ENCODE measurements at places on chromosomes 5 and 9.

- DNase-seq = no peak
Observed at GRCh38 chr5:1218351-1219080, 6.7 kb upstream of the SLC6A18 start.

DNA sequence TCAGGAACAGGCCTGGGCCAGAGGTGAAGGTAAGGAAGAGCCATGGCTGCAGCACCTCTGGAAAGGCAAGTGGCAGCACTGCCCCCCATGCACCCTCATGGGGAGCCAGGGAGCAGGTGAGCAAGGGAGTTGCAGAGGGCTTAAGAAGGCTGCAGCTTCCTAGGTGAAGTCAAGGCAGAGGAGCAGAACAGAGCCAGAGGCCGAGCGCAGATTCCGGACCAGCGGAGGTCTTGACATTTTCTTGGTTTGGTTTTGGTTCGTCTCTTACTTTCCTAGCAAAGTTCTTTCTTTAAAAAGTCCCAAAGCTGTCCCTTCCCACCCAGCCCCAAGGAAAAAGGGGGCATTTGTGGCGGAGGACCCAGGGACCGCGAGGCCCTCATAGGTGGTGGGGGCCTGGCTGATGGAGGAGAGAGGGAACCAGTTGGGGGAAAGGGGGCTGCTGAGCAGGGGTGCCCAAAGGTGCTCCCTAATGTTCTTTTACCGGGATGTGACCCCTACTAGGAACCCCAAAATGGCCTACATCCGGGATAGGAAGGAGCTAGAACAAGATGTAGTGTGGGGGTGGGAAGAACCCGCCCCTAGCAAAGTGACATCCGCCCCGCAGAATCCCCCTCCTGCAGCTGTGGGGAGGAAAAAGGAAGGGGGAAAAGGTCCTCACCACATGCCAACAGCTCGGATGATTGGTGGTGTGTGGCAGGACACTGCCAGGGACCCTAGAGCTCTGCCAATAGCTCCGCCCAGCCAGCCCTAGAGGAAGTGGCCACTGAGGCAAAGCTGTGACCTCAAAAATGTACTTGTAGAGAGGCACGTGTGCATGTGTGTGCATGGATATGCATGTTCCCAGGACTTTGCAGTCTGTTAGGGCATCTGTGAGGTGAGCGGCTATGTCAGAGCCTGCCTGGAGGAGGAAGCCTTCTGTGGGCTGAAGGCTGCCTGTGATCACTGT, 914 bp upstream of the CD72 start:
- no peak for DNase-seq

DNA sequence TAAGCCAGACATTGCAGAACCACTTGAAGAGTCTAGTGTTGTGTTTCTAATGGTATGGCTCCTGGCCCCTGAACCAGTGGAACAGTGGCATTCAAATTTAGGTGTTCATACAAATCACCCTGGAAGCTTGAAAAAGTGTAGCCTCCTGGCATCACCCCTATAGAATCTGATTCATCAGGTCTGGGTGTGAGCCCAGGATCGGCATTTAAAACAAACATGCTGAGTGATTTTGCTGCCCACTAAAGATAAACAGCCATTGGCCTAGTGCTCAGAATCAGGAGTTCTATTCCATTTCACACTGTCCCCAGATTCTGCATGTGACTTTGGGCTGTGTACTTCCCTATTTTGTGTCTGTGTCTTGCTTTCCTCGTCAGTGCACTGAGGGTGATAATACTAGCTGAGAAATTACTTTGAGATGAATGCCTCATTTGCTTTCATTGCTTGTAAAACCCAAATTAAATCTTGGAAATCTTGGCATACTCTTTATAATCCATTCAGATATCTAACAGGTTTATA, 241.5 kb upstream of the CLINT1 start:
- DNase-seq = no peak

- no peak for DNase-seq
Observed at GRCh38 chr5:94391996-94392395, 226.4 kb downstream of the KIAA0825 start.

GRCh38 chr5:169703813-169704212, 66.7 kb downstream of the DOCK2 start:
- DNase-seq = no peak

- no peak for DNase-seq
Observed at GRCh38 chr5:143217804-143218160, 185.7 kb downstream of the NR3C1 start.

- no peak for DNase-seq
Observed at GRCh38 chr9:113558632-113559502, 95.3 kb downstream of the RGS3 start.

DNA sequence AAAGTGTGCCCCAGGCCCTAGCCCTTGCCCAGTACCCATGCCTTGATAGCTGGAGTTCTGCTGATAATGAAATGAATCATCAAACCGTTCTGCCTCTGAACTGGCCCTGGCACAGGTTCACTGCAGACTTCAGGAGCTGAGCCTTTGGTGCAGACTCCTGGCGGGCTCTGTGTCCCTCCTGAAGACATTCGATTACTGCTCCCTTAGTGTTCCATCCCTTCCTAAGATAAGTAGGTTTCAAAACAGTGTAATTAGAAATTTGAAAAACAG, 97.2 kb downstream of the MVB12B start:
- DNase-seq = no peak

GRCh38 chr9:88808019-88808656, 183.1 kb upstream of the S1PR3 start:
- DNase-seq = no peak

GRCh38 chr5:174559566-174560090, 164.8 kb upstream of the MSX2 start:
- DNase-seq = no peak

GRCh38 chr5:64854855-64855254, 86.1 kb downstream of the CWC27 start:
- no peak for DNase-seq

- no peak for DNase-seq
Observed at GRCh38 chr9:23123048-23123632, 676.5 kb downstream of the DMRTA1 start.

DNA sequence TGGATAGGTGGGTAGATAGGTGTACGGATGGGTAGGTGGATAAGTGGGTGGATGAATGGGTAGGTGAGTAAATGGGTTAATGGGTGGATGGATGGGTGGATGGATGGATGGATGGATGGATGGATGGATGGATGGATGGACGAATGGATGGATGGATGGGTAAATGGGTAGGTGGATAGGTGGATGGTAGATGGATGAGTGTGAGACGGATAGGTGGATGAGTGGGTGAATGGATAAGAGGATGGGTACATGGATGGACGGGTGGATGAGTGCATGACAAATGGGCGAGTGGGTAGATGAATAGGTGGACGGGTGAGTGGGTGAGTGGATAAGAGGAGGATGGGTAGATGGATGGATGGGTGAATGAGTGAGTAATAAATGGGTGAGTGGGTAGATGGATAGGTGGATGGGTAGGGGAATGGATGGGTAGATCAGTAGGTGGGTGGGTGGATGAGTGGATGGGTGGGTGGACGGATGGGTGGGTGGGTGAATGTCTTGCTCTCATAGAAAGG, 179.2 kb downstream of the FGF18 start:
- no peak for DNase-seq

DNA sequence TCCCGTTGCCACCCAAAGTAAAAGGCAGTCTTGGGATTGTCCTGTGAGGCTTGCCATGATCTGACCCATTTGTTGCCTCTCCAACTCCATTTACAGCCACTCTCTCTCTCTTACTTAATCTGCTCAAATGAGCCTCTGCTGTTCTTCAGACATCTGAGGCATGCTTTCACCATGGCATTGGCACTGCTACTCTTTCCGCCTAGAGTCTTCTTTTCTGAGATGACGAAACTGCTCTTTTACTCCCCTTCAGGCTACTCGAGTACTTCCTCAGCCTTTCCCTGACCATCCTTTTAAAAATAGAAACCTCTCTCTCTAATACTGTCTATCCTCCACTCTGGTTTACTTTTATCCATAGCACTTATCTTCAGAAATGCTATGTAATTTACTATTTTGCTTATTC, 9.0 kb downstream of the FOCAD start:
- DNase-seq = no peak

GRCh38 chr5:17215361-17215760, 2.1 kb upstream of the BASP1 start:
- no peak for DNase-seq

GRCh38 chr5:45057564-45057963, 248.8 kb downstream of the MRPS30 start:
- DNase-seq = no peak

GRCh38 chr5:33048315-33048714, 337.2 kb downstream of the NPR3 start:
- no peak for DNase-seq

DNA sequence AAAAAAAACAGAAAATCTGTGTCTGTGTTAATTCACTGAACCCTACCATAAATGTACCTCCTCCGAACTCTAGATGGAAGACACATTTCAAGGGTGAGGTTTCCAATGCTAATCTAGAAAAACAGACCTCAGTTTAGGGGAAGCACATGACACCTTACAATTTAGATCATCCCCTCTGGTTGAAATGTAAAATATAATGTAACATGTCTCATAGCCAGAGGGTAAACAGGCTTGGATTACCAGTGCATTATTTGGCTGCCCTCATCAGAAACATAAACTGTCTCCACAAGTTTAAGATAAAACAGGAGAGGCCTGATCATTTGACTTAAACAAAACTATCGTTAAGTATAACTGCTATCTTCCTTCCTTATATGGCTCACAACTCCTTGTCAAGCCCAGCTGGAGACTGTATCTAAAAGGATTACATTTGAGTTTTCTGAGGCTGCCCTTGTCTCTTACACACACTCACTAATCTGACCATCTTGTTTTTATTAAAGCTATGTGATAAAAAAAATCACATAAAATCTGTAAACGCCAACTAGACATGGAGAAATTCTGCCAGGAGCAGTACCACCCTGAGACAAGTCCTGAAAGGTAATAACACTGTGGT, 105.7 kb downstream of the LURAP1L start:
- peak; percentile 17 for DNase-seq

- no peak for DNase-seq
Observed at GRCh38 chr9:124388275-124389048, 26.8 kb downstream of the PSMB7 start.

DNA sequence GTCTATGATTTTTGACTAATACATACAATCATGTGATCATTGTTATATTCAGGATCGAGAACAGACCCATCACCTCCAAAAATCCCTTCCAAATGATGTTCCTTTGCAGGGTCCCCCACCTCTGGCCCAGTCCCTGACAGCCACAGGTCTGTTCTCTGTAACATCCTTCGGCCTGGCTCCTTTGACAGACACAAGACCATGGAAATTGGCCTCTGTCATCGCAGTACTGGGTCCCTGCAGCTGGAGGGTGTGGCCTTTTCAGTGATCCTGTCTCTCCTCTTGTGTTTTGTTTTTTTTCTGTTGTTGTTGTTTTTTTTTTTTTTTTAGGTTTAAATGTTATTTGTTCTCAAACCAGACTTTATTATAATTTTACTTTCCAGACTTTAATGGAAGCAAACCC, 27.4 kb upstream of the ANKRD33B start:
- DNase-seq = no peak

- no peak for DNase-seq
Observed at GRCh38 chr5:642481-642880, 30.3 kb downstream of the CEP72 start.

DNA sequence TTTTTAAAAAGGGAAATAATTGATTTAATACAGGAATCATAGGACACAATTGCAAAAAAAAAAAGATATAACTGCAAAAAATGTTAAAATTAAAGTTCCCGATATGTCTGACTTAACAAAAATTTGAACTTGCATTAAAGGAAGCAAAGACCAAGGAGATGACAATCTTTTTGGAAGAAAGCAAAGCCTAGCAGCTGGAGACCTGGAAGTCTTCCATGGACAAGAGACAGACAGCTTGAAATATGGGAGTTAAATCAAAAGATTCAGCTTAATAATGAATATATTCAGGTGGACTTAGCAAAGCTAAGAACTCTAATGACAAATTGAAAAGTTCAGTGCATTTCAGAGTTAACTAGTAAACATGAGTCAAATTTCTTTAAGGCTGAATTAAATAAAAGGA, 568.7 kb upstream of the RGMB start:
- DNase-seq = no peak

DNA sequence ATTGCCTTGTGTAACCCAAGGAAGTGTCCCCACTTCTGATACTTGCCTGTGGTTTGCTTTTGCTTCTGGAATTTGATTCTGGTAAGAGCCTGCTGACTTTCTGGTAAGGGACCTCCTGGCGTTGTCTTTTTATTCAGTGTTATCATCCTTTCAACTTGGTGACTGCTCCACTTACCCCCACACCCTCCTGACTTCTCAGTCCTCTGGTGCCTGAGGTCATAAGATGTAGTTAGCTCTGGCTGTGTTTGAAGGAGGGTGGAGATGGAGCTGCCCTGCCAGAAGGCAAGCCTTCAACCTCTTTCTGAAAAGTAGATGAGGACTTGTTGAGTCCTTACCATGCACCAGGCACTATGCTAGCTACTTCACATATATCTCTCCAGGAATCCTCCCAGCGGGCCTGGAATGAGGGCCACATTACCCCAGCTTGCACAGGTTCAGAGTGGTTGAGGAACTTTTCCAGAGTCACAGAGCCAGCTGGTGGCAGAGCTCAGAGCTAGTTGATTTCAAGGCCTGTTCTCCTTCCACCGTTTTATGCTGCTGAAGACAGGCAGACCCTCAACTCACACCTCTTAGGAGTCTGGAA, 45.2 kb upstream of the PITX1 start:
- no peak for DNase-seq

DNA sequence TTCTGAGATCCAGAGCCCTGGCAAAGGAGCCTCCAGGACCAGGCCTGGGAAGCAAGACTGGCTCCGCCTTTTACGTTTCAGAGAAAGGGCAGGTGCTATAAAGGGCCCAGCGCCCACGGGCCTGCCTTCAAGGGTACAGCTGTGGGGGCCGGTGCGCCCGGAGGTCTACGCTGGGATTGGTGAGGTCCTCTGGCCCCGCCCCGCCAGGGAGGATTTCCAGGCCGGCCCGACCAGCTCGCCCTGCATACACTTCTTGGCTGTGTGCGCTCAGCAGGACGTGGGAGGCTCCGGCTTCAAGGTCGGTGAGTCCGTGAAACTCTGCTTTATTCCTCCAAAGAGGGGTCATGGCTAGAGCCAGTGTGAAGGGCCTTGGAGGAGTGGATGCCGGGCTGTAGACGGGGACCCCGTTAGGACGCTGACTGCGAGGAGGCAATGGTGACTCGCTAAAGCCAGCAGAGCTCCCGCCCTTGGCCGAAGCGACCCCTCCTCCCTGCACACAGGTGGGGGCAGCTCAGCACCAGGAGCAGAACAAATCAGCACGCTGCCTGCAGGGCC, at the start of gene CKMT2:
Gene CKMT2, plus strand, starts transcription at position 243 of the 555 bp plus-strand sequence. CDS start 17,811 bp downstream, outside the sequence.
- no peak for DNase-seq

All from fibroblast of skin of left biceps (primary cell).